ENCODE measurements at places on chromosomes 7 and 10.

DNA sequence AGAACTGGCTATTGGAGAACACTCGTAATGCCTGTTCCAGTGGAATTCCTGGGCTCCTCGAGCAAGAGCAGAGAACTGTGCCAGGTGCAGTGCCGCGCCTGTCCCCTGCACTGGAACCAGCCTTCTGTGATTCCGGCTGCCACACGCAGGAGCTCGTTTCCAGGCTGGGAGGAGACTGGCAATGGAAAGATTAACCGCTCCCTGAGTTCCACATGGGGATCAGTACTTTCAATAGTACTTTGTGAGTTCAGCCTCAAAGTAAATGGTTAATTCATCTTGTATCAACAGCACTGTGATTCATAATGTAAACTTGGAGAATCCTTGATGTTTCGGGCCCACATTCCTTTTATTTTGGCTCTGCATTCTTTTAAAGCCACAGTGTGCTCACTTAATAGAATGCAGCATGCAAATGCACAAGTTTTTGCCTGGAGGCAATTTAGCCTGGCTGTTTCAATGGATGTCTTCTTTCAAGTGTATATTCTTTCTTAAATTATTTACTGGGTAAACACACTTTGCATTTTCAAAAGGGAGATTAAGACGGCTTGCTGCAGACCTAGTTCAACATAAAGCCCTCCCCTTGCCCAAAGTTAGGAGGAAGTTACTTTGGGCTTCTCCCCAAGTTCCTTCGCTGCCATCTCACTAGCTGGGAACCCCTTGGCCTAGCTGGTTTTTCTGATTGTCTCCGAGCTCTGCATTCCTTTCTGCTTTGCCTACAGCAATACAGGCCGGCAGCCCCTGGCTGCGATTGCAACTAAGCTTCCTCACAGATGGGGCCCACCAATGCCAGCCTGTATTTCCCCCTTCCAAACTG lies 138.1 kb upstream of the TCF7L2 start:
- no peak for DNase-seq

DNA sequence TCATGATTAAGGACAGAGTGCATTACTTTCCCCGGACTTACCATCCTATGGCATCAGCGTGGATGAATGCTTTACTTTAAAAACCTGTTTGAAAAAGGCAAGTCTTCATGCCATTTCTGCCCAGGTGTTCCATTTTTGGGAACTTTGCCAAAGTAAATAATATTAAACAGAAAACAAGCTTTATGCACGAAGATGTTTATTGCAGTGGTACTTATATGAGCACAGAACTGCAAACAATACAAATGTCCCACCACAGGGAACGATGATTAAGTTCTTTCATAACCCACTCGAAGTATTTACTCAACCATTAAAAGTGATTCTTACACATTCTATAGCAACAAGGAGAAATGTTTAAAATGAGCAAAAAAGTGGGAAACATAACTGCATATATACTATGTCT lies 109.7 kb upstream of the GDF10 start:
- DNase-seq, result no peak

- peak; percentile 74 for DNase-seq
Measured at GRCh38 chr10:6050801-6051445, 11.2 kb downstream of the IL2RA start.

DNA sequence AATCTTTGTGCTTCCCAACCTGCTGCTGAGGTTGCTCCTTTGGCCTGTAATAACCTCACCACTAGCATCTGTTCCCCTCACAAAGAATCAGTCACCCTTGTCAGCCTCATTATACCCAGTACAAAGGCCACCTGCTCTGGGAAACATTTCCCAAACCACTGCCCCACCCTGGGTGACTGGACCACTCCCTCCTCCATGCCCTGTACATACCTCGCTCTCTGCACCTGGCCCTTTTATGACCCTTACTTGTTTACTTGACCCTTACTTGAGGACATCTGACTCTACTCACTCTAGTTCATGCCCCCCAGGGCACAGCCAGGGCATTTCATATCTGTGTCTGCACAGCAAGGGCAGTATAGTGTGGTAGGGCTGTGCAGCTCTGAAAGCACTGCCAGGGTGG lies 21.4 kb upstream of the AOC1 start:
- no peak for DNase-seq

DNA sequence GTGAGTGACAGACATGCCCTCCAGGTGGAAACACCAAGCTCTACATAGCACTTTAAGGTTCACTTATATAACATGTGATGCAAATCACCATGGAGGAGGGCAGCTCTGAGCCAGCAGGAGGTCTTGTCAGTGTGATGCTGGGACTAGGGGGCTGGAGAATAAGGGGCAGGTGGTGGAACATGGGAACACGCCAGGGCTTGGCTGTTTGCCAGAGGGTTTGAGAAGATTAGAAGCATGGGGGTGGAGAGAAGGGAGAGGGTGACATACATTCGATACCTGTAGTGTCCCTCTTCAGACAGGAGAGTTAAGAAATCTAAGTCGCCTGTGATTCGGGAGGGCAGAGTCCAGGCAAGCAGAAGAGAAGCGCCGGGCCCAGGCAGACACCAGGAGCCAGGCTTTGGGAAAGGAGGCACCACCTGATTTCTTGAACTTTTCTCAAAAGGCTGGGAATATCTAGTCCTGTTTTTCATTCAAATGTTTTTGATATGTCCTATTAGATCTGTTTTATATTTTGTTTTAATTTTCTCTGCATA lies 16.9 kb upstream of the LAMB4 start:
- no peak for DNase-seq

DNA sequence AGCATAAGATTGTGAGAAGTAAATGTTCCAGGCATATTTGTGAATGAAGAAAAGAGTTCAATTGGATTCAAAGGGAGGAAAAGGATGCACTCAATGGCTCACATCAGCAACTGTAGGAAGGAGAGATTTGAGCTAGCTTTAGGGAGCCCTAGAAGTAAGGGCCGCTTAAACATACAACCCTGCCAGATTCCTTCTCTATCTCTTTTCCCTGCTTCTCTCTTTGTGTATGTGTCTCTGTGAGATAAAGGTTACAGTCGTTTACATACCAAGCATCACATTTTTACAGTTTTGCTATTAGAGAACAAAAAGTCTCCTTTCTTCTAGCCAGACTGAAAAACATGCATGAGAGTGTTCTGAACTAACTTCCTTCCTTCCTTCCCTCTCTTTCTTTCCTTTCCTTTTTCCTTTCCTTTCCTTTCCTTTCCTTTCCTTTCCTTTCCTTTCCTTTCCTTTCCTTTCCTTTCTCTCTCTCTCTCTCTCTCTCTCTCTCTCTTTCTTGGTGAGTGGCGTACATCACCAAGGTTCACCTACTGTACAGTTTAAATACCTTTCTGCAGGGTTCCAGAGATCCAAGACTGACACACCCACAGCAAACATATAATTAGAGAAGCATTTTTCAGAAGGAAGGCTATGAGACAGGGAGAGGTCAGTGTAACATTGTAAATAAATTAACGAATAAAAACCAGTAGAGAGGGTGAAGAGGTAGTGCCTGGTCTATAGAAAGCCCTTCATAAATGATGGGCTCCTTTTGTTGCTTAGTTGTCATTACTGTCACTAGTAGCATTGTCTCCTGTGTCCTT lies 240.4 kb downstream of the ARL4A start:
- no peak for DNase-seq

DNA sequence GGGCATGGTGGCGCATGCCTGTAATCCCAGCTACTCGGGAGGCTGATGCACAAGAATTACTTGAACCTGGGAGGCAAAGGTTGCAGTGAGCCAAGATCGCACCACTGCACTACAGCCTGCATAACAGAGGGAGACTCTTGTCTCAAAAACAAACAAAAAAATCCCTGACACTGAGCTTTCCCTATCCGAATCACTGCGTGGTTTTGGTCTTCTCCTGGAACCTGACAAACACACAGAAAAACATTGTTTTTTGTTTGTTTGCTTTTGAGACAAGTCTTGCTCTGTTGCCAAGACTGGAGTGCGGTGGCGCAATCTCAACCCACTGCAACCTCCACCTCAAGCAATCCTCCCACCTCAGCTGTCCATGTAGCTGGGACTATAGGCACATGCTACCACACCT lies 50.4 kb upstream of the PTPRN2 start:
- DNase-seq, result no peak

DNA sequence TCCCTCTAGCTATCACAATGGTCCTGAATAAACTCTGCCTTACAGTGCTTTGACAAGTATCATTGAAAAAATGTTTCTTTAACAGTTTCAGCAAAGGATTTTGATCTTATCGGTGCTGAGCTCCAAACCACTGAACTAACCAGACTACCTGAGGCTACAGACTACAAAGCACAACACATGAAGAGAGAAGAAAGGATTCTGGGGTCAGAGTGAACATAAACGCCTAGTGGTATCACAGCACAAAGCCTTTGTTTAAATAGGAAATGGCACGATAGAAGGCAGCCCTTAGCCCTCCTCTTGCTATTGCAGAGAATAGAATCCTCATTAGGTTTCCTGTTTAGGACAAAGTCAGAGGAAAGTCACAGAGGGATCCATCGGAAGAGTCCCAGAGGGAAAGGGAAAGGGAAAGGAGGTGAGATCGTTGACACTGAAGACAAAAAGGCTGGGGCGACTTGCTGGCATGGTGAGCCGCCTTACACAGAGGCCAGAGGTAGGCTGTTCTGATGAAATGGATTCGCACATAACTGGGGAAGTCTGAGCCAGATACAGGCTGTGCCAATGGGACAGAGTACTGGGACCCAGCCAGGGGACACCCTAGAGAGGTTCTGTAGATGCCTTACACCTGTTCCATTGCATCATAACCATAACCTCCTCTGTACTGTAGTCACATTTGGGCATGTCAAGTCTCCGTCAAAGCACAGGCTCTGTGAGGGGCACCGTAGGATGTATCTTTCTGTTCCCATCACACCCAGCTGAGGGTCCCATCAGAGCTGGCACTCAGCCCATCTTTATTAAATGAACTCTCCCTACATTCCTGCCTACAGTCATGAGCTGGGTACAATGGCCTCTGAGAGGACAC lies 71.5 kb downstream of the XPNPEP1 start:
- no peak for DNase-seq

DNA sequence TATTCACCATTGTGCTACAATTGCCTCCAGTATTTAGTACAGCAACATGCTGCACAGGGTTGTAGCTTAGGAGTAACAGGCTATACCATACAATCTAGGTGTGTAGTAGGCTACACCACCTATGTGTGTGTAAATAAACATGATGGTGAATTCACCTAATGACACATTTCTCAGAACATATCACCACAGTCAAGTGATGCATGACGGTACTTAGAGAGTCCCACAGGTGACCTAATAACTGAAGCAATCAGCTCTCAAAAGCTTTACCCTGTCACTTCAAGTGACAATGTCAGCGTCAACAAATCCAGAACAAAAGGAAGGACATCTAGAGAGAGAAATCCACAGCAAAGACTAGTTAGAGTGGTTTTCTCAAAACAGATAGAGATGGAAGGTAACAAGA lies 38.8 kb downstream of the CCNJ start:
- DNase-seq, result no peak

GRCh38 chr7:102220960-102221800 lies 65.5 kb upstream of the SH2B2 start:
- no peak for DNase-seq

GRCh38 chr7:8639668-8640067 lies 206.3 kb downstream of the NXPH1 start:
- DNase-seq, result no peak

DNA sequence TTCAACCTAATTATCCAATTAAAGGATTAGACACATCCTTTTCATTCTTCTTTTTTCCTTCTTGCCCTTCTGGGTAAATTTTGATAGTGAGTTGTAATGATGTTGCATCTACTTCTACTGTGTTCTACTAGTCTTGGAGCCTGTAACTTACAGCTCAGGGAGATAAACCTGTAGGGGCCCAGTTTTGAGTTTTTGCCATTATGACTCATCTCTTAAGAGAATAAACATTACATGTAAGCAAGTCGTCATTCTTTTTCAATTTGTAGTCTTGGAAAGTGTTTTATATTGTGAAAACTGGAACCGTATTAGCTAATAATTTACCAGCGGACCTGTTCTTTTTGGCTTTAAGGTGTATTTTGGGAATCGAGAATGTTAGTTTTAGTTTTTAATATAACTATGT lies 89.7 kb upstream of the RPA3 start:
- no peak for DNase-seq

- no peak for DNase-seq
Measured at GRCh38 chr10:70615784-70616522, 13.4 kb upstream of the PRF1 start.

DNA sequence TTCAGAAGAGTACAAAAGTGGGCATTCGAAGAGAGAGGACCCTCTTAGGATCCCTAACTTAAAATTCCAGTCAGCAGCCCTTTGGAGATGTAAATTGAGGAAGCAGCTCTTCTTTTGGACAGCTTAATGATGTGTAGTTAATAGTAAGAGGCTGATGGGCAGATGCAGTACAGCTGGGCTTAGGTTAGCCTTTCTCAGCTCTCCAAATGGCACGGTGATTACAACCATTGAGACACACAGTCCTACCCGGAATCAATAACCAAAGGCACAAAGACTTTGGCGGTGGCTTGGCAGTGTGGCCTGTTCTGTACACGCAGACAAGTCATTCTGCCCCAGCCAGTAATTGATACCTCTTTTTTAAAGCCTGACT lies 26.8 kb downstream of the GAD2 start:
- DNase-seq, result no peak

All from vagina (tissue), 2 donors.